ENCODE measurements at places on chromosomes 1 and 21.

DNA sequence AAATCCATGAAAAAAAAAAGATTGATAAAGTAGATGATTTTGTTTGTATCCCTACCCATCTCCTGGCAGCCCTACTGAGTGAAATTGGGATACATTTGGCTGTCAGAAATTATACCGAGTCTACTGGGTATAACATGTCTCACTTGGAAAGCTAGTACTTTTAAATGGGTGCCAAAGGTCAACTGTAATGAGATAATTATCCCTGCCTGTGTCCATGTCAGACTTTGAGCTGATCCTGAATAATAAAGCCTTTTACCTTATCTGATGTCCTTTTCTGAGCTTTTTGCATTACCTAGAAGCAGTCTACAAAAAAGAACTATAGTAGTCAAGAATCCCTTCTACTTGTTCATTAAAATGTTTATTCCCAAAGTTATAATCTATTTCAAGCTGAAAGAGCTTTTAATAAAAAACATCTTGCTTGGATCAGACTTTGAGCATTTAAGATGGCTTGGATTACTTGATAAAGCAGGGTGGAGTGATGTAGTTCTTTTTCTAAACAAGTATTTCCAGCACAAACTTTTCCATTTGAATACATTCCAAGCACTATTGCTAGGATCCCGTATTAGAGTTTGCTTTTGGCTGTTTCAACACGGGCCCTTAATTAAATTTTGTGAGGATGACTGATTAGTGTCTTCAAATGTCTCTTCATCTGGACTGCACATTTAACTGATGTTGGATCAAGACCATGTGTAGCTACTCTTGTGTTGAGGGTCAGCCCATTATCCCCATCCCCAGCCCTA, 69.2 kb downstream of the DTL start:
- no peak for DNase-seq

DNA sequence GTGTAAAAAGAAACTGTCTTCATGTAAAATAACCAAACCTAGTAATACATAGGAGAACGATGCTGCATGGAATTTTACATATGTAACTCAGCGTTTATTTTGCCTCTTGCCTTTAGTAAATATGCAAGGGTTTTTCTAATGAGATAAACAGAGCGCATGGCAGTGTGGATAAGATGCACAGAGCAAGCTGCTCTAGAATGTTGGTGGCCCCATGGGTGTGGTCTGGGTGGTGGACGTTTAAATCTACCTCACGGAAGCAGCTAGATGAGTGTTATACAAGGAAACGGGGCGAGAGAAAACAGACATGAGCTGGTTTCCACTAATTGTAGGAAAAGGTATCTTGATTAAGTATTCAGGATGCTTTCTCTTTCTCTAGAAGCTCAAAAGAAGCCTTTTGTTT, 205.9 kb downstream of the DSCAM start:
- no peak for DNase-seq

- DNase-seq: no peak
Observed at GRCh38 chr1:21631944-21632887, 36.9 kb downstream of the RAP1GAP start.

DNA sequence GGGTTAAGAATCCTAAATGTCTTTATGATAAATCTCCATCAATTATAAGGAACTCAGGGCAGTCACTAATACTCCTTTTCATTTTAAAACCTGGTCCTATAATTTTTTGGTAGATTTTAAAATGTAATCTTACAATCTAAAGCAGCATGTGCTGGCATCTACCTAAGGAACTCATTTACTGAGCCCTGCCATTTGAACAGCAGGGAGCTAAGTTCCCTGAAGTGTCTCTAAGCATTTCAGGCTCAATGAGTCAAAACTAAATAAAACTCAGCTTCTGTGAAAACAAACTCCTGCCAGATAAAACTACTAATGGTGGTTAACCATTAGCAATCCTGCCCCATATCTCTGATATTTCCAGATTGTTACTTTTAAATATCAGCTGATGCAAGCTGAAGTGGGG, 1371.8 kb upstream of the PRMT6 start:
- DNase-seq: no peak

GRCh38 chr1:179036844-179037465, 11.3 kb downstream of the FAM20B start:
- no peak for DNase-seq

- DNase-seq: no peak
Observed at GRCh38 chr1:43979528-43980254, 681 bp downstream of the B4GALT2 start.

DNA sequence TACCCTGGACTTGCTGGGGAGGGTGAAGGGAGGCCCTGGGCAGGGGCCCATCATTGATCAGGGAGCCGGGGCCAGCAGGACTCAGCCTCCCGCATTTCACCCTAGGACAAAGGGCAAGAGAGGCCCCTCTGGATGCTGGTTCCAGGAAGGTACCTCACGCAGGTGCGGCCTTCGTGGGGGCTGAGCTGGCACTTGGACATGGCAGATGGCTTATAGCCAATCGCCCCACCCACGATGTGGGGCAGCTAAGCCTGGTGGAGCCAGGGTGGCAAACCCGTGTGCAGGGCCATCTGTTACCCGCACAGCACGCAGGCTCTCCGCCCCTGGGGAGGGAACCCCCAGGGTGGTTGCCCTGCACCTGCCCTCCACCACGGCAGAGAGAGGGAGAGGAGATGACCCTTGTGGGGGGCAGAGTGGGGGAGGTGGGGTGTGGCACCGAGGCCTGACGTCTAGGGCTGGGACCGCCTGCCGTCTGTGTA, 2.5 kb downstream of the TFF3 start:
- no peak for DNase-seq

- no peak for DNase-seq
Observed at GRCh38 chr1:117143871-117144270, 22.3 kb upstream of the TRIM45 start.

DNA sequence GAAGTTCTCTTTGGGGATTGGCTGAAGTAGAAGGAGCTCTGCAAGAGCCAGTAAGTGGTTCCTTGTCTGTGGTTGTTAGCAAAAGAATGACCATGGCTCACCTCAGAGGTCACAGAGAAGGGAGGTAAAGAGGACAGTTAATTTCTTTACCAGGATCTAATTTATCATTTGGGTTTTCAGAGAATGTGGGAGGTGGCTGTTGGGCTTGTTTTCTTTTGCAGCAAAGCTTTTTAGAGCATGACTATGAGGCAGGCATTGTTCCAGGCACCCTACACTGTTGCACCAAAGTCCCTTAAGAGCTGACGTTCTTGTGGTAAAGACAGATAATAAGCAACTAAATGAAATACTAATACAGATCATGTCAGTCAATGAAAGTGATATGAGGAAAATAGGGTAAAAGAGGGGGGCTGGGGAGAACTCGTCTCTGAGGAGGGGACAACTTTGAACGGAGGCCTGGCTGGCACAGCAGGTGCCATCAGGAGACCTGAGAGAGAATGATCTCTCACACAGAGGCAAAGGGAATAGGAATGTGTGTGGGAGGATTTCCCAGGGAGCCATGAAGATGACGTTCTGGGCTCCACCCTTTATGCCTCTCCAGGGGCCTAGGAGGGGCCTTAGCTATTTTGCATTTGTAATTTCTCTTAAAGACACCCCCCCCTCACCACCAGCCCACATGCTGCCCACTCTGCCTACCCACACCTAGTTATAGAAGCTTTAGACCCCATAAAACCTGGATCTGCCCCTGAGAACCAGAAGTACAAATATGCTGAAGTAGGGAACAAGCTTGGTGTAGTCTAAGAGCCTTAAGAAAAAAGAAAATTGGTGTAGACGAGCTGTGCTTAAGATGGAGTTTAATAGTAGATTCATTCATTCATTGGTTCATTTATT, 177.5 kb downstream of the ROR1 start:
- DNase-seq: no peak

DNA sequence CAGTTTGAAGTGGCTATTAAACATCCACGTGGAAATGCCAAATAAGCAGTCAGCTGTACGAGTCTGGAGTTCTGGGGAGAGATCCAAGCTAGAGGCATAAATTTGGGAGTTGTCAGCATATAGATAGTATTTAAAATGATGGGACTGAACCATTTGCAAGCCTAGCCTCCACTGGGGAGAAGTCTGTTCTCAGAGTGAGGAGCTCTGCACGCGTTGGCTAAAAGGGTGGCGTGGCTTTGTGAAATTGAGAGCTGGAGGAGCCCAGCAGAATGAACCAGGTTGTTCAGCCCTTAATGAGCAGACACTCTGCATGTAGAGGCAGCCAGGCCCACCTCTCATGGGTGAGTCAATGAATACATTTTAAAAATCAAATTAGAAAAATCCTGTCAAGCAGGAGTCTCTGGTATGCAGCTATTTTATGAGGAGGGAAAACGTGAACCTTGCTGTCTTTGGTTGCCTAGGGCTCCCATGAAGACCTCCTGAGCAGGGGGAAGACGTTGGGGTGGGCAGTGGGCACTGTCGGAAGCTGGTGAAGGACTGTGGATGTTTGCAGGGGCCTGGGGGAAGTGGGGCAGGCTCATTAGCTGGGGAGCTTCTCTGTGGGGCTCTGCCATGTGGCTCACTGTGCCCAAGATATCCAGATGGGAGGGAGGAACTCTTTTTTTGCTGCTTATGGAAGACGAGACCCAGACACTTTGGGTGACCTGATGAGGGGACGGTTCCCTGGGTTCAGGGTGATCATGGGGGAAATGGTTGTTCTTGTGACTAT, 18.8 kb downstream of the TMCC2 start:
- no peak for DNase-seq

DNA sequence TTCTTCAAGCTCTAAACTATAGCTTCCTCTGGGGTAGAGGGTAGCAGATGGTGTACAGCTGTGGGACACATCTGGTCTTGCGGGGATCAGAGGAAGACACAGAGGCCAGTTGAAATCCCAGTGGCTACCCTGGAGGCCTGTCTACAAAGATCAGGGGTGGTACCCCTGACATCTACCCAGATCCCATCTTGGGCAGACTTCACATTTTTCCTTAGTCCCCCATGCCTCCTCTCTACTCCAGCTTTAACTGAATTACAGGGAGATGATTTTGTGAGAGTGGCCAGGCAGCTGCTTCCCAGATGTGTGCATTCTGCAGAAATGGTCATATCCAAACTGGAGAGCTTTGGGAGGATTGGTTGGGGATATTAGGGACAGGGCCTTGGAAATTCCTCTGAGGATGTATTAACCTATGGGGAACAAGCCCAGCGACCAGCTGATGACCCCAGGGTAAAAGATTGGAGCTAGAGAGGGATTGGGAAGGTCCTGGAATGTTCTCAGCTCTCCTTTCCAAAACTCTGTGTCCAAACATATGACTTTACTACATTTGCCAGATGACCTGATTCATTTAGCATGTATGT, 9.6 kb upstream of the CD34 start:
- no peak for DNase-seq

GRCh38 chr1:18944810-18945209, 11.7 kb downstream of the IFFO2 start:
- DNase-seq: no peak

DNA sequence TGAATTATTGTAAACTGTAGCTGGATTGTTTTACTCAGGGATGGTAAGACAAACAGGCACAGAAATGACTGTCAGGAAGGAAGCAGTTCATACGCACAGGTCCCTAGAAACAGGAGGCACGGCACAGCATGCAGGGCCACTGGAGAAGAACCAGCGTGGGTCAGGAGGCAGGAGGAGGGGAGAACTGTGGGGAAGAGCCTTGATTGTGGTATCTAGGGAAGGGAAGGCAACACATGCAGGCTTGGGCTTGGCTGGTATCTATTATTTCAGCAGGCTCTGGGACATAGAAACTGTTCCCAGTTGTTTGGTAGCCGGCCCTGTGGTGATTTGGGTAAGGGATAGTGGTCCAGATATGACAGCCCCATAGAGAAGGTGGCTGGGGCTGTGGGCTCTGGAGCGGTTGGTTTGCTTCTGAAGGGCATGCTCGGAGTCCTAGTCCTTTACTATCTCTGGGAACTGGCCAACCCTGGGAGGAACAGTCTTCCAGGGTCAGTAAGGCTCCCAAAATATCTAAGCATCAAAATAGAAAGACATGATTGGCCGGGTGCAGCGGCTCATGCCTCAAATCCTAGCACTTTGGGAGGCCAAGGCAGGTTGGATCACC, 43.1 kb upstream of the CCSAP start:
- no peak for DNase-seq

GRCh38 chr21:36323032-36323431, 3.0 kb downstream of the MORC3 start:
- DNase-seq: no peak

- DNase-seq: no peak
Observed at GRCh38 chr1:181112071-181112929, 23.8 kb downstream of the IER5 start.
